ENCODE measurements at places on chromosomes 2 and 18.

DNA sequence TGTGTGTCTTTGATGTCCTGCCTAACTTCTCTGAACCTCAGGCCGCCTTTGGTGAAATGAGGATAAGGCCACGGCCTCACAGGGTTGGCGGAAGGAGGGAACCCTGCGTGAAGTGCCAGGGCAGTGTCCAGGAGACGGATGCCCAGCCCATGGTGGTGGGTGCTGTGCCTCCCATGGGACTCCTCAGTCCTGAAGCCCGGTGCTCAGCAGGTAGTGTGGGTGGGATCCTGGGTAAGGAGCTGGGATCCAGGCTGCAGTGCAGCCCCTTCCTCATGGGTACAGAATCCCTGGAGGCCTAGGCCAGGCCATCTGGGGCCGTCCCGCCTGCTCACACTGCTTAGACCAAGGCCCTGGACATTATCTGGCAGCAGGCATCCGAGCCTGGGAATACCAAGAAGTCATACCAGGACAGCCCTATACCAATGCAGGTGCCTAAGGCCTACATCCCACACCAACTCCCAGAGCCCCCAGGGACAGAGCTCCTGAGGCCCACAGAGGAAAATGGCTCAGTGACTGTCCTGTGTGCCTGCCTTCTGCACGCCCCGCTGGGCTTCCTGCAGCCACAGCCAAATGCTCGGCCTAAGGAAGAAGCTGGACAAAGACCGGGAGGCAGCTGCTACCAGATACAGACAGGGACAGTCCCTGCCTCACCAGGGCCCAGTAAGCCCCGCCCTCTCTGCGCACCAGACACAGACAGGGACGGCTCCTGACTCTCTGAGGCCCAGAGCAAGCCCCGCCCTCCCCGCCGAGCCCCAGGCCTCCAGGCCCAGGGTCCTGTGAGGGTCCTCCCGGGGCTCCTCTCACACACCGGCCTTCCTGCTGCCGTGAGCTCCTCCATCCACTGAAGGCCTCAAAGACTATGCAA is 78.0 kb downstream of the NDUFA10 start:
- DNase-seq, result no peak

GRCh38 chr2:120429586-120430500 is 83.9 kb downstream of the INHBB start:
- no peak for DNase-seq

DNA sequence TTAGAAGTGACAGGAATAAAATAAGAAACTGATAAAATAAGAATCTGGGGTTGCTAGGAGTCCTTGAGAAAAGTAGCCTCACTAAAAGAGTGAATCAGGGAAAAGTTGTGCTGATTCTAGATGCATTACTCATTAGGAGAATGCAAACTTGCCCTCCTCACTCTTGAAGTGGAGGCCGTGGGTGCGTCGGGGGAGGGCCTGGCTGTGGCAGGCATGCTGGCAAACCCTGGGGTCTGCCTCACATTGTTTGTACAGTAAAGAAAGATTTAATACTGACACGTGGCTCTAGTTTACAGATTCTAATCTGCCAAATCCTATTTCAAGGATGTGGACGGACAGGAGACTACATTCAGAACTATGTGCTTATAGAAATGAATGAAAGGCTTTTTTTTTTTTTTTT is 41.9 kb downstream of the TANC1 start:
- no peak for DNase-seq

DNA sequence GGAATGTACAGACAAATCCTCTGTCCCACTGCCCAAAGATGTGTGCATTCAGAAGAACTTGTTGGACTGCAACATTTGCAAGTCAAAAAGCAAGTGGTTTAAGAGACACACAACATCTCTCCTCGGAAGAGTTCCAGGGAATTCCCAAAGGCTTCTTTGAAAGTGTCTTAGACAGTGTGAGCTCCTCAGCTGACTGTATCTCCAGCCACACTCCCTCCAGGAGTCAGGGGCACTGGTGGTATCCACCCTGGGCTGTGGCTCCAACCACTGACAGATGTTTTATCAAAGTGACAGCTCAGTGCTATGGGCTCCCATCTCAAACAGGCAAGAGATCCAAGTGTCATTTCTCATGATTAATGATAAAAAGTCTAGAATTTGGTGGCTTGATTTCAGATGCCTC is 48.5 kb downstream of the ALK start:
- DNase-seq, result no peak

DNA sequence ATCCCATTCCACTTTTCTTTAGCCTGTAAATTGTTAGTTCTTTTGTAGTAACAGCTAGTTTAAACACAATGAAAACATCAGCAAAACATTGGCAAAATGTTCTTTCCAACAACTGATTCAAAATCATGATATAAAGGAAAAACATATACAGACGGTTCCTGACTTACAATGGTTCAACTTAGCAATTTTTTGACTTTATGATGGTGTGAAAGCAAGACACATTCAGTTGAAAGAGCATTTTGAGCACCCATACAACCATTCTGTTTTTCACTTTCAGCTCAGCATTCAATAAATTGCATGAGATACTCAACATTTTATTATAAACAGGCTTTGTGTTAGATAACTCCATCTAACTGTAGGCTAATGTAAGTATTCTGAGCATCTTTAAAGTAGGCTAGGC is 185.1 kb downstream of the NOL4 start:
- no peak for DNase-seq

DNA sequence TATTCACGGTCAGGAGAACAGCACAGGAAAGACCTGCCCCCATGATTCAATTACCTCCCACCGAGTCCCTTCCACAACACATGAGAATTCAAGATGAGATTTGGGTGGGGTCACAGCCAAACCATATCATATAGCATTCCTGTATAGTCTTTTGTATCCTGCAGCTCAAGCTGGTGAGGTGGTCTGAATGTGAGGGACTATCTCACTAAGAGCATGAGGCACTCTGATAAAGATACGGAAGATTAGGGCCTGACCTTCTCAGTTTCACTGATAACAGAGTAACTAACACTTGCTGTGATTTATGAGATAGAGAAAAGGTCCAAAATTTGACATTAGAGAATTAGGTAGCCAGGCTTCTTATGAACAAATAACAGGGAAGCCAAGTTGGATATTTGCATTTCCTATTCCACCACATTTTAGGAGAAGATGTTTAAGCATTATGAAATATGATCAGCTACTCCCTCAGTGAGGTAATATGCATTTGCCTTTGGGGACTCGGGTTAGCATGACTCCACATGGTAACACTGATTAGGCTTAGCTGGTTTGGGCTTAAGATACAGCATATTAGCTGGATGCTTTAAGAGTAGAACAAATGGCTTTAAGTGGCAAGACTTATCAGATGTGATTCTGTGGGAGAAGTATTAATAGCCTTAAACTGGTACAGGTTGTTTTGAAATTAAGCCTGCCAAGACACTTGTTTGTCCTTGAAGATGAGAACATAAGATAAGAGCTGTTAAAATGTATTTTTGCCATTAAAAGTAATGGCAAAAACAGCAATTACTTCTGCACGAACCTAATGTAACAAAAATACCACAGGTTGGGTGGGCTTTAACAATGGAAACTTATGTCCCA is 106.9 kb upstream of the MSTN start:
- DNase-seq, result no peak

DNA sequence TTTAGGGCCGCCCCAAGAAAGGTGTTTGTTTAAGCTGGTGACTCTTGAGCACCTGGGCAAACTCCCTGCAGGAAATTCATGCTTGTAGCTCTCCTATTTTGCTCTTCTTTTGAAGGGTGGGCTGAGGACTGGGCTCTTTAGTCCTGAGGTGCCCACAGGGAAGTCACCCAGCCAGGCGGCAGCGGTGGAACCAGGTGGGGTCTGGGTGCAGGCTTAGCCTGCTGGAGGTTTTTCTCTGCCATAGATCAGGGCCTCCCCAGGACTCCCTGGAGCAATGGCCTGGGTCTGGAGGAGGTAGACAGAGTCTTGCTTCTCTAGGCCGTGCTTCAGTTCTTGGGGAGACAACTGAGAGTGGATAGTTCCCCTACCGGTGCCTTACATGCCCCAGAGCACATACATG is 99.9 kb downstream of the CLIP4 start:
- no peak for DNase-seq

DNA sequence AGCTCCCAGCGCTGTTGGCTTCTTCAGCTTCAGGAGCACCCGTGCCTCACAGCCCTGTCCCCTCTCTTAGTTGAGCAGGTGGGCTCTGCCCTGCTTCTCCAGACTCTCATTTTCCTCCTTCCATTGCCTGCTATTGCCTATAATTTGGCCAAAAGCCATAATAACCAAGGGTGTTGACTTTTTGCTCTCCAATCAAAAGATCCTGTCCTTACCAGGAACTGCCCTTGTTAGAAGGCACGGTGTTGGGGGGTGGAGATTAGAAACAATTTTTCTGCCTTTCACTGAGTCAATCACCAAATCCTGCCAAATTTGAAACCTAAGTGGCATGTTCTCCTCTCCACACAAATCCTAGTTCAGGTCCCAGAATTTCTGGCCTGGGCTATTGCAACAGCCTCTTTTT is 16.7 kb upstream of the PDIA6 start:
- DNase-seq, result no peak

DNA sequence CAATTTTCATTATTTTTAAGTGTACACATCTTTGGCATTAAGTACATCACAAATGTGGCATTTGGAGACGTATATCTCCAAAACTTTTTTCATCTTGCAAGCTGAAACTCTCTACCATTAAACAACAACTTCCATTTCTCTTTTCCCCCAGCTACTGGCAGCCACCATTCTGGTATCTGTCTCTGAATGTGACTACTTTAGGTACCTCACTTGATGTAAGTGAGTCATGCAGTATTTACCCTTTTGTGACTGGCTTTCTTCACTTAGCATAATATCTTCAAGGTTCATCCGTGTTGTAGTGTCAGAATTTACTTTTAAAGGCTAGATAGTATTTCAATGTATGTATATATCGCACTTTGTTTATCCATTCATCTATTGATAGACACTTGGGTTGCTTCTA is 17.0 kb downstream of the BABAM2 start:
- no peak for DNase-seq

DNA sequence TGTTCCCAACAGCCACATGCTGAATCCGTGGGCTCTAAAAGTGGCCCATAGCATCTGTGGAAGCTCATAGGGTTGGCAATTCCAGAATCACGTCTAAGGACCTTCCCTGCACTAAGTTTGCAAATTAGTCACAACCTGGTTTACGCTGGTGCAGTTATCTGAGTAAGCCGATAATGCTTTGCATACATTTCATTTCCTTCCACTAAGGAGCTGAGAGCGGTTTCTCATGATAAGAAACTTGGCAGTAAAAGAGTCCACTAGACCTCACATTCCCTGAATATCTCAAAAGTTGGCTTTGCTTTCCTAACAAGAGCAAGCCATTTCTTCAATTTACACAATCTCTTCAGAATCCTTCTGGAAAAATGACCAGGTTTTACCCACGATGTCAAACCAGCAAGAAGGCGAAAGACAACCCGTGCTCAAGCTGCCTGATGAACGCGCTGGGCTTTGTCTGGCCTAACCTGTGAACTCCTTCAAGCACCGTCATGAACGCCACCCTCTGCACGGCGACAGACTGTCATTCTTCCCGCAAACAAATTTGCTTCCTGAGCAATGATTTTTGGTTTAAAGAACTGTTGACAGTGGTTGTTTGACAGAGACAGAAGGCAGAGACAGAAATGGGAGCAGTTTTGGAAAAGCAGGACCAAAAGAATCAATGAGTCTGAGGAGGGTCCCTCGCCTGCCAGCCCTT is 73.0 kb upstream of the COPS8 start:
- no peak for DNase-seq

DNA sequence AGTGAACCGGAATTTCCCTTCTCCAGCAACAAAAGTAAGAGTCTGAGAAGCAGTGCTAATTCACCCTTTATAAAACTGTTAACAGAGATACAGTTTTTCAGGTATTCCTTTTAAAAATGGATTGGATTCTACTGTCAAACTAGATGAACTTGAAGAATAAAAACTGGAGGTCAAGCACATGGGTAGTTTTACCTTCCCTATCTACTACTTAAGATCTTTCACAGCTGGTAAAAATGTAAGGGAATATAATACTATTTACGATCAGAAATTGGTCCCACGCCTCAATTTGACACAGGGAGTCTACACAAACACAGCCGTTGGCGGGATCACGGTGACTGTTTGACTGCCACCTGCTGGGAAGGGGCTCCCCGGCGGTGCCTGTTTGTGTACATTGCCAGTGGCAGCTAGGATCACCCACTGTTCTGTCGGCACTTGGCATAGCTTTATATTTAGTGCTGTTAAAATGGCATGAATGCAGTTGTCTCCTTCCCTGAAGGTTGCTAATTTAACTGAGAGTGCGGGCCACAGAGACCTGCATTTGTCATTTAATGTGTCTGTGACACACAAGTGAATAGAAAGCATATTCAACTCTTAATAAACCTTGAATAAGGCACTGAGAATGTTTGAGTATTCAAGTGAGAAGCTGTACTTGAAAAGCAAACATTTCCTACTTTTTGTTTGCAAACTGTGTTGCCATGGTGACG is 59.5 kb downstream of the ABCG8 start:
- DNase-seq, result peak; percentile 39

- no peak for DNase-seq
Observed at GRCh38 chr2:120452131-120452530, 106.2 kb downstream of the INHBB start.

GRCh38 chr2:14632133-14632936 is at the start of gene LRATD1:
Gene LRATD1, plus strand, starts transcription at chr2:14632717. Its CDS starts 1,263 bp downstream, at chr2:14633980.
- DNase-seq, result peak; percentile 96

- DNase-seq, result peak; percentile 2
Observed at GRCh38 chr18:79924814-79925731, 26.4 kb downstream of the SLC66A2 start.

GRCh38 chr2:212958757-212959295 is 192.6 kb downstream of the IKZF2 start:
- DNase-seq, result no peak

DNA sequence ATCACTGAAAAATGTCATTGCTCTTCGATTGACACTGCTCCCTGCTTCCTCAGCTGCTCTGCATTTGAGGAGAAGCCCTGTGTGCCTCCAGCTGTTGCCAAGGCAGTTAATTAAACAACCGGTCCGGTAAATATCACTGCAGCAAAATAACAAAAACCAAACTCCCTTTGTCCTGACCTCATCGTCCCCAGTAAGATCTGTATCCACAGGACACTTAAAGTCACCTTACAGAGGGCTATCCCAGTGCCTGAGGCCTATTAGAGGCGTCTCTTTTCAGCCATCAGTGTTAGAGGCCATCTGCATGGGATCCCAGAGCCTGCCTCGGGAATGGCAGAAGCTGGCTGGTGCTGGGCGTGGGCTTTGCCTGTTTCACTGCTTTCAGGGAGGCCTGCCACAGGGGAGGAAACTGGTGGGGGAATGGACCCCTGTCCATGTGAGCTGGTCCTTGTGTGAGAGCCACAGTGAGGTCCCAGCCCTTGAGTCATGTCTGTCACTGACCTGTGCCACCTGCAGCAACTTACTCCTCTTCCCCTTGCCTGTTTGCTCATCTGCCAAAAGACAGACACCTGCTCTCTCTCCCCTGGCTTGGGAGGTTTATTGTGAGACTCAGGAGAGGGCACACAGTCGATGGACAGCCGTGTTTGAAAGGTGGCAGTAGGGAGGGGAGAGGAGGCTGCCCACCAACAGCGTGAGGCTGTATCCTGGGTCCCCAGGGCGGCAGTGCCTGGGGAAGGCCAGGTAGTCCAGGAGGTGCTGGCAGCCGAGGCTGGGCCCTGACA is 117.7 kb upstream of the MCFD2 start:
- DNase-seq, result no peak

GRCh38 chr2:28334527-28334894 is 58.1 kb upstream of the FOSL2 start:
- no peak for DNase-seq

- no peak for DNase-seq
Observed at GRCh38 chr18:66211749-66212148, 392.1 kb downstream of the CDH19 start.

Data from endothelial cell (in vitro differentiated cells).